ENCODE measurements at places on chromosomes 7 and 10.
A peak's percentile ranks its signal among the peaks of the same experiment; 100 is the strongest.

GRCh38 chr10:79487296-79488194 lies 24.8 kb upstream of the EIF5AL1 start:
- DNase-seq, result peak; percentile 22

- no peak for DNase-seq
Measured at GRCh38 chr7:116420003-116420402, 79.5 kb upstream of the CAV2 start.

DNA sequence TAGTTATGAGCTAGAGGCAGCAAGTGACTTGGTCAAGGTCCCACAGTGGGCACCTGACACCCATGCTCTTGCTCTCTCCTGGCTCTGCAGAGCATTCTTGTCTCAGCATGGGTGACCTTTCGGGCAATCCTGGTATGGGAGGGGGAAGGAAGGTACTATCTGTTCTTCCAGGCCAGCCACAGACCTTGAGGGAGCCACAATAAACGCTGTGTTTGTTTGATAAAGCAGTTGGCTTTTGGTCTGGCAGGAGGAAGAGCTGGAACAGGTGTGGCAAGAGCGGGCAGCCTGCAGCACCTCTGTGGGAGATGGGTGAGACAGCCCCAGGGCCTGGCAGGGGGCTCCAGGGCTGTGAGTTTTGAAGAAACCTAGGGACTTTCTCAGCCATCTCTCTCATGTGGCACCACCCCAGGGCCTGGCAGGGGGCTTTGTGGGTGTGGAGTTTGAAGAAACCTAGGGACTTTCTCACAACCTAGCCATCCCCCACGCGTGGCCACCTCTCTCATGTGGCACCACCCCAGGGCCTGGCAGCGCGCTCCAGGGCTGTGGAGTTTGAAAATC lies 11.4 kb downstream of the CLDN3 start:
- no peak for DNase-seq

- peak; percentile 10 for DNase-seq
Measured at GRCh38 chr10:87850742-87851205, 12.6 kb downstream of the KLLN start.

- no peak for DNase-seq
Measured at GRCh38 chr10:105953861-105954260, 1210.6 kb downstream of the SORCS1 start.

DNA sequence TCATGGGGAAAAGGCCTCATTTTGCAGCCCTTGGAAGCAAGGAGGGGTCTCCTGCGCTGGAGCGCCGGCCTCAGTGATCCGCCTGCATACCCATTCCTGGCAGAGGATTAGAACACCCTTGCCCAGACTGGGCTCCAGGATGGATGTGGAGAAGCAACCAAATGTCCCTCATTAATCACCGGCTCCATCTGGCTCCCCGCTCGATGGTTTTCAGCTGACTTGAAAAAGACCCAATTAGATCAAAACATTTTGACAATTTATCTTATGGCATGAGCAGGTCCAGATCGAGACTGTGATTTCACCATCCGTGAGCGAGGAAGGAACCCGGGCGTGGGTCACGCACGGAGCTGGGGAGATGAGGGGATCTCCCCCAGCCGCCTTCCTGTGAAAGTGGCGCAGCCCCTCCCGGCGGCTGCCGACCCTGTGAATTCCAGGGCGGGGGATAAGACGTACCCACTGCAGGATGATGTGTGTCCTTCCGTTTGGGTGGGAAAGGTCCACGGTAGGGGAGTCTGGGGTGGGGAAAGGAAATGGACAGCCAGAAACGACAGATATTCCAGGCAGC lies 141.6 kb downstream of the EMX2 start:
- no peak for DNase-seq

- no peak for DNase-seq
Measured at GRCh38 chr10:27783660-27784059, 38.0 kb upstream of the MKX start.
